ENCODE measurements at places on chromosomes 3 and 15.
A peak's percentile ranks its signal among the peaks of the same experiment; 100 is the strongest.

GRCh38 chr15:75821786-75822345 lies 21.4 kb upstream of the UBE2Q2 start:
- DNase-seq, result no peak

DNA sequence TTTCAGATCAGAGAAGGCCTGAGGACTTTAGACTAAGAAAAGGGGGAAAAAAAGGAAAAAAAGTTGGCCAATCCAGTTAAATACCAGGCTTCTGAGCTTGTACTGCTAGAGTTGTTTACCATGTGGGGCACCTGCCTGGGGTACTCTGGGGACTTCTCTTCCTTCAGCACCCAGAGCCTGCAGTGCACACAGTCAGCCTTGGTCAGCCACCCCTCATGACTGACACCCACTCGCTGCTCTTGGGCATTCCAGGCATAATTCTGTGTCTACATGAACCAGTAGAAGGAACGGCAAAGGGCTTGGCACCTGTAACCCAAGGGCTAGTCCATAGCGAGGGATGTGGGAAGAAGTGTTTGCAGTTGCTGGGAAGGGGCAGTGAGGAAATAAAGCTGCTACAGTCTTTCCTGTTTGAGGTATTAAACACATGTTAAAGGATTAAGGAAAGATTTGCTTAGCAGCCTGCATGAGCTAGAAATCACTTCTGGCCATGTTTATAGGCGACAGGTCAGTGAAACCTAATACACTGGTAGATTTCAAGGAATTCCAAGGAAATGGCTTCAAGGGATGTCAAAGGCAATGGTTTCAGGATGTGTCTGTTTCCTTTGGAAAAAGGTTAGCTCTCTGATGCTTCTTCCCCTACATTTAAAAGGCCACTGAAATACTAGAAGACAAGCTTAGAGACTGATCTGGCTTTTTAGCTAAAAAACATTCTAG lies 232.5 kb downstream of the CHST2 start:
- no peak for DNase-seq

DNA sequence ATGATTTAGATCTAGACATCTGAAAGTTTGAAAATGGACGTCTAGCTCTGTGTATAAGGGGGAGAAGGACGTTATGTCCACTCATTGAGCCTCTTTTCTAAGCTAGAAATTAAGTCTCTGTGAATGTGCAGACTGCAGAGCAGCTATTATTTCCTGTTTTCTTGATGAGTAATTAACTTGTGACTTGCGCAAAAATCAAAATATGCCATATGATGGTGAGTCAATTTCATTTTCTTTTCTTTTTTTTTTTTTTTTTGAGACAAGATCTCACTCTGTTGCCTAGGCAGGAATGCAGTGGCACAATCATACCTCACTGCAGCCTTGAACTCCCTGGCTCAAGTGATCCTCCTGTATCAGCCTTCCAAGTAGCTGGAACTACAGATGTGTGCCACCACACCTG lies 14.1 kb downstream of the LACTB start:
- DNase-seq, result peak; percentile 50

DNA sequence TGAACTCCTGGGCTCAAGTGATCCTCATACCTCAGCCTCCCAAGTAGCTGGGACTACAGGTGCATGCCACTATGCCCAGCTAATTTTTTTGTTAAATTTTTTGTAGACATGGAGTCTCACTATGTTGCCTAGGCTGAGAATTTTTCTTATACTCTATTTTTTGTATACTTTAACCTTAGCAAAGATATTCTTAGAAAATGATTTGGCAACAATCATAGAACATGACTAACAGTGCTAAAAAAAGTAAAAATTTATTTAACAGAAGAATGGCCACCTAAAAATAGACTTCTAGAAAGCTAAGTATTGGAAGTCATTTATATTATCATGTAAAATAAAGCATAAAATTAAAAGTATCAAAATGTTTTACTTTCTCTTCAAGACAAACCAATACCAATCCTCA lies 322.3 kb downstream of the PLCL2 start:
- no peak for DNase-seq

GRCh38 chr3:62667714-62668113 lies 207.5 kb downstream of the CADPS start:
- DNase-seq, result no peak

- DNase-seq, result peak; percentile 30
These were observed 133.3 kb downstream of the MYLK start for GRCh38 chr3:123750659-123751420.

- no peak for DNase-seq
These were observed 371.9 kb upstream of the TBL1XR1 start for GRCh38 chr3:177569193-177569592.

- DNase-seq, result no peak
These were observed 9.3 kb downstream of the PARL start for GRCh38 chr3:183875411-183875810.

DNA sequence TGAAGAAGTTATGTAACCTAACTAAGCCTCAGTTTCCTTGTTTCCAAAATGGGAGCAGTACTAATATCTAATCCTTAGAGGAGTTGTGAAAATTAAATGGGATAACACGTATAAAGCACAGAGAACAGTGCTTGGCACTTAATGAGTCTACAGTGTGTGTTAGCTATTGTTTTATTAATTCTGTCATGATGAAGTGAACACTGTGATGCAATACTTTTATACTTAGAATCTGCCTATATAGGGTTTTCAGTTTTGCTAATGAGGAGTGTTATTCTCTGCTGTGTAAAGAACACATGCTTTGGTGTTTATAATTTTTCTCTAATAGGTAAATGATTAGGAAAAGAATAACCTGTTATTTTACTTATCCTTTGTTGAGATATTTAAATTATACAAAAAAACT lies 65.2 kb downstream of the MBNL1 start:
- no peak for DNase-seq

GRCh38 chr3:175818811-175819464 lies 959.8 kb downstream of the NAALADL2 start:
- no peak for DNase-seq

DNA sequence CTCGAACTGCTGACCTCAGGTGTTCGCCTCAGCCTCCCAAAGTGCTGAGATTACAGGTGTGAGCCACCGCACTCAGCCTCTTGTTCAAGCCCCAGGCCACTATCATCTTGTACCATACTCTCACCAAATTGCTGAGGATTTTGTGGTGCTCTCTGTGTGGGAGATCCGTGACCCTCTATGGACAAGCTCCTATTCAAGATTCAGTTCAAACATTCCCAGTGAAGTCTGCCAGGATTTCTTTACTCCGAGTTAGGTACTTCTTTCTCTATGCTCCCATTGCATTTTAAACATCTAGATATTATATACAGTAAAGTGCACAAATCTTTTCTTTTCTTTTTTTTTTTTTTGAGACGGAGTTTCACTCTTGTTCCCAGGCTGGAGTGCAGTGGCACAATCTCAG lies 856 bp upstream of the TM4SF19 start:
- no peak for DNase-seq

DNA sequence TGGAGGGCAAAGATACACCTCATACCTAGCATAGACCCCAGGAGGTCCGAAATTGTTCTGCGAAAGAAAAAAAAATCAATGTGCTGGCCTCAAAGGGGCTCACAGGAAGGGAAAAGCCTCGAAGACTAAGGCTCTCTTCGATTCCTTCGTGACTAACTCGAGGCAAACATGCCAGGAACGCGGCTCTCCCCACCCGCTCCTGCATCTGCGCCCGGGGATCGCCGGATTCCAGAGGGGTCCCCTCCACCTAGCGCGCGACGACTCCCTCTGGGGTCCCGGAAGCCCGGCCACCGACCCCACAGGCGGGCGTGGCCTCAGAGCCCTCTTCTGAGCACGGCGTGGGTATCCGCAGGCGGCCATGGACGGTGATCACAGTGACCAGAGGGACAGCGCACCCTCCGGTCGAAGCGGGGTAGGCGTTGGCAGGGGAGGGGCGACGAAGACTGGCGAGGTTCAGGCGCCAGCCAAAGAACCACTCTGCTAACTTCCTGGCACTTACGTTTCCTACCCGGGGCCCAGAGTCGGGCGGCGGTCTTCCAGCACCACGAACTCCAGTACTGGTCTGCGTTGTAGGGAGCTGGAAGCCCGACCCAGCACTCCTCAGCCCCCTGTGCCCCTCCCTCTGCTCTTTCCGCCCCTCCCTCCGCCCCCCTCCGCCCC lies 515 bp upstream of the EIF3J start:
- peak; percentile 93 for DNase-seq

DNA sequence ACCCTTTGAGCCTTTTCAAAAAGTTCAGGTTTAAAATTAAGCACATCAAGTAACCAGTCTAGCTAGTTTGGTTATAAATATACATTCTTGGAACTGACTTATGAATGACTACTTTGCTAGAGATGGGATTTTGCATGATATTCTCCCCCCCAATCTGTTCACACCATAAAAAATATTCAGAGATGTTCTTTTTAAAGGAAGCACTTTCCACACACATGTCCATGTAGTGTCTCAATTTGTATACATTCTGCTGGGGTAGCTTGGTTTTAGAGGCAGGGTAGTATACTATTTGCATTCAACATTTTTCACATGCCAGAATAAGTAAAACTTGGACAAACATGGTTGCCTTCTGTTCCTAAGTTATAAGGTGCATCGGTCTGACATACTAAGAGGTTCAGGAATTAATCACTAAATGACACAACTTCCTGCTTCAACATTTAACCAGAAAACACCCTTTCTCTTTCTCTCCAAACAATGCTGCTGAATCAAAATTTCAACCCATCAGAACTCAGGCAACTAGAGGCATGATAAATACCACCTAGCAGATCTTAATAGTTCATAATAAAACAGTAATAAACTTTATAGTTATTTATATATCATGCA lies 57.0 kb downstream of the SUMF1 start:
- no peak for DNase-seq

GRCh38 chr15:70556151-70556741 lies 207.1 kb downstream of the UACA start:
- DNase-seq, result no peak

DNA sequence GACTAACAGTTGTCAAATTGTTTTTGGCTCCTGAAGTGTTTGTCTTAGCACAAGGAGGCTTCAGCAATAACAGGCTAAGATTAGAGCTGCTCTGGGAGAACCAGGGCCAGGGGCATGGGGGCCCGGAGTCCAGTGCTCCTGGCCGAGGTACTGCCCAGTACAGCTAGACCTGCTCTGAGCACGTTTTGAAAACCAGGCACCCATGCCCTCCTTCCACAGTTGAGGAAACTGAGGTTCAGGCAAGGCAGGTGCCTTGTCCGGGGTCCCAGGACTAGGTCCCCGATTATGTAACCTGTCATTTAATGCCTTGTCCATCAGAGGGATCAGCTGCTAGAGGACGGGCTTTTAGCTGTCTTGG lies 19.2 kb downstream of the KBTBD13 start:
- no peak for DNase-seq

- no peak for DNase-seq
These were observed 41.1 kb downstream of the VGLL3 start for GRCh38 chr3:86949850-86950249.

DNA sequence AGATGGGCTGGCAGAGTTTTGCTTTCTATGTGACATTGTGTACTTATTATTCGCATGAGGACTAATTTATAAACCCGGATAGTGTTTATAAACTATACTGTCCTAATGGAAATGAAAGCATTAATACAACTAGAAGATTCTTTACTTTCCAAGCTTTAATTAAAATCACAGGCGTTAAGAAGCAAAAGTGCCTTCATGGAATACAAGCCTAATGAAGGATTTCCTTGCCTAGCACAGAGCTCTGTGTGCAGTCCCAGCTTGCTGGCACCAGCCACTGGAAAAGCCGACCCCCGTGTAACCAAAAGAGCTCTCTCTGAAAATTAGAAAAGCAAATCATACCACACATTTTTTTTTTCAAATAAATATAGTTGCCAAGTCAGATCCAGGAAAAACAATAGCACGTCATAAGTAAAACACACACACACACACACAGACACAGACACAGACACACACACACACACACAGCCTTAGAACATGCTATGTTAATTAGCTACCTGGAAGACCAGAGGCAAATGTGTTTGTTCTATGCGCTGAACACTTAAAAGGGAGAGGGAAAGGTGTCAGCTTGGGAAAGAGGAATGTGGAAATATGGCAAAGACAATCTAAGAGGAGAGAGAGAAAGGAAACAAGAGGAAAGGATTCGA lies 1084.2 kb downstream of the TUSC7 start:
- DNase-seq, result no peak

- no peak for DNase-seq
These were observed 460.9 kb downstream of the FOXP1 start for GRCh38 chr3:71122641-71123040.

GRCh38 chr3:172918165-172918564 lies 167.6 kb downstream of the ECT2 start:
- no peak for DNase-seq

DNA sequence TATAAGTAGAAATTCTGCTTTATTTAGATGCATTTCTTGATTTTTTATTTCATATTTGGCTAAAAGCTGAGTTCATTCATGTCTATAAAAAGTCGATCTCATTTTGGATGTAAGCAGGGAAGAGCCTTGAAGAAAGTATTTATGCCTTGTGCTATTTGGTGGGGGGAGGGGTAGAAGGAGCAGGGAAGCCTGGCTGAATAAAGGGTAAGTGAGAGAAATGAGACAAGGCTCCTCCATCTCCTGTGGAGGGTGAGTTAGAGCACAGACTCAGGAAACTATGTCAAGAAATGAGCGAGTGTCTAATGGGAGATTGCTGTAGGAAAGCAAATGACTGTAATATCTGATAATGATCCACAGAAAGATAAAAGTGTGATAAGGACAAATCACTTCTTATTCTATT lies 121.8 kb upstream of the ATP11B start:
- DNase-seq, result no peak

DNA sequence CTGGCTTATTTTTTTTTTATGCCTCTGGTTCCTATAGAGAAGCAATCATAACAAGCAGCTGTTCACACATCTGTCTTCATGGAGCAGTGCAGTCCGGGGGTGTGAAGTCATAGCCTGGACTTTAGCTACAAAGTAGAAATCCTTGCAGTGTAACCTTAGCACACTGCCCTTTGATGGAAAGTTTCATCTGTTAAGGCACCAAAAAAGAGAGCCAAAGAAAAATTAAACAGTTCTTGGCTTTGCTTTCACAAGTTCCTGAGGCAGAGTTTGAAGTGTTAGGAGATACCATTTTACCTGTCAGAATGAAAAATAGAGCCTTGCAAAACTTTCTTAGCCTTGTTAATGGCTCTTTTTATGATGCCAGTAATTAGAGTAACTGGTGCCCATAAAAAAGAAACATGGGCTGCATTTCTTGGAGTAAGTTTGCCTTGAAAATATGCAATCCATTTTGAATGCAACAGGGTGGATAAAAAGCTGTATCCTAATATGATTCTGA lies 84.1 kb downstream of the PIK3R4 start:
- no peak for DNase-seq

DNA sequence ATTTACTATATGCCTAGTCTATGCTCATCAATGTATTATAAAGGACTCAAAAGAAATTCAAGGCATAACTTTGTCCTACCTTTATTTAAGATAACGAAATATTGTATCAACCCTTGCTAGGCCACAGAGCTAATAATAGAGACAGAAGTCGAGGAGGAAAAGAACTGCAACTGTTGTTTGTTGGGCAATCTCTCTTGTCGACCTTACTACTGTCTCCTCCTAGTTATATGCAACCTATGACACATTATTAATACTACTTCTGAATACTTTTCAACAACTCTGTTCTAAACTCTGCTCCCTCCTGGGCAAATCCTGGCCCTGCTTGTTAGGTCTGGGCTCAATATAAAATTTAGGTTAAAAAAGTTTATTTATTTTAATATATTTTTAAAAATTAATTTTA lies 24.6 kb downstream of the SPPL2A start:
- DNase-seq, result no peak
